ENCODE measurements at places on chromosomes 5 and 9.

DNA sequence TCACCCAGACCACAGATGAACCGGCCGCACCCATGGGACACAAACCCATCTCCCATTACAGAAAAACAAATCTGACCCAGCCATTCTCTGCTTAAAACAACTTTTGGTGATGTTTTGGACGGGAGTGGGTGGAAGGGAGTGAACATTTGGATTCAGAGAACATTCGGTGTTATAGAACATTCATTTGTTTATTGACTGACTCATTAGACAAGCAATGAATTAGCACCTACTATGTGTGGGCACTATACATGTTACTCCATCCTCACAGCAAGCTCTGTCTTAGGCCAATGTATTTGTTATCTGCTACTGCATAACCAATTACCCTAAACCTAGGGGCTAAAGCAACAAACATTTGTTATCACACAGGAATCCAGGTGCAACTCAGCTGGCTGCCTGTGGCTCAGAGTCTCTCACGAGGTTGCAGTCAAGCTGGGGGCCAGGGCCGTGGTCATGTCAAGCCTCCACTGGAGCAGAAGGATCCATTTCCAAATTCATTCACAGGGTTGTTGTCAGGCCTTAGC is 5.1 kb upstream of the ERGIC1 start:
- no peak for DNase-seq

DNA sequence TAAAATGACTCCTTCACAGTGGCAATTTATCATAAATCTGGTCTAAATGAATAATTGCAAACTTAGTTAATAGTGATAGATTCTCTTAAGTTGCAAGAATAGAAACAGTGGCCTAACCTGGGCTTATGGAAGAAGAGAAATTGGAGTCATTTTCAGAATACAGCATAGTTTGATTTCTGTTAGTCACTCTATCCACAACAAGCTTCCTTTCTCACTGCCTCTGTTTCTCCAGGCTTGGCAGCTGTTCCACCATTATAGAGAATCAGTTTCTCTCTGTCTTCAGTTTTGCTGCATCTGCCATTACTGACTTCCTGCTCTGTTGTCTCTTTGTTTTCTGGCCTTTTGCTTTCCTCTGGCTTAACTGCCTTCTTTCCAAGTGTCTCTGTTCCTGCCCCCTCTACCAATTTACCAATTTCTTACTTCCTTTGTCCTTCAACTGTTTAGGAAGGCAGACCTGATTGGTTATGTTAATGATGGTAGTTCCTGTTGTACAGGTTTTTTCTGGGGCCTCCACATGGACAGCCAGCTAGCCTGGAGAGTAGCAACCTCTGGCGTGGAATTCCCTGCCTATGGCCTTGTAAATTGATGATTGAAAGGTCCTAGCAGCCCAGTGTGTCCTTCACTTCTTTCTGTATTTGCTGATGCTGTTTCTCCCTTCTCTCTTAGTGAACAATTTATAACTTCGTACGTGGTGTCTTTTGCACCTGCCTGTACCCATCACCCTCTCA is 75.9 kb upstream of the RASGRF2 start:
- DNase-seq: no peak

DNA sequence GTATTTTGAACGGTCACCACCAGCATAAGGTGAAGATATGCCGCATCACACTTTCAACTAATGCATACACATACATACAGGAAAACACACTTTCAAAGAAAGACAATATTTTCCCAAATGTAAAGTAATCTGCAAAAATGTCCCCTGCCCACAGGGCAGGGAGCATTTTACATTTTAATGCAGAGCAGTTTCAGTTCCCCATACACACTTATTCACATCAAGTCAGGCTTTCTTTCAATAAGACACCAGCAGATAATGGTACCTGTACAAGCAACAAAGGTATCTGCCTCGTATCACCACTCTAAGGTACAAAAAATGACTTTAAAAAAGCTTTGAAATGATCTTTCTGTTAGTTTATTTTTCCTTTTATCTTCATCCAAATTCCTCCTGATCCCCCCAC is 247.1 kb upstream of the CCNG1 start:
- DNase-seq: no peak

DNA sequence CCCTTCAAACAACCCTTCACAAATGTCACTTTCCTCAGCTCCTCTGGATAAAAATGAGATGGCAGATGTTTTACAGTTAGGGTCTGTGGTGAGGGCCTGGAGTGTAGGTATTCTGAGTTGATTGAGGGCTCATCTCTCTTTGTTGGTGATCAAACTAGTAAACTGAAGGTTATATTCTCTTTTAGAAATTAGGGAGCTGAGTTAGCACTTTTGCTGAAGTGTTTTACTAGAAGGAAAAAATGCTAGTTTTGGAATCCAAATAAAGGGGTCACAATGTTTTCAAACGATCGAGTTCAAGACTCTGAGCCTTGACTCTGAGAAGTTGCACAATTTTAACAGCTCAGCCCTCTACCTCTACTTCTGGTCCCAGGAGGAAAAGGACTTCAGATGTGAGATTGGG is 23.4 kb downstream of the RHOBTB3 start:
- DNase-seq: no peak

DNA sequence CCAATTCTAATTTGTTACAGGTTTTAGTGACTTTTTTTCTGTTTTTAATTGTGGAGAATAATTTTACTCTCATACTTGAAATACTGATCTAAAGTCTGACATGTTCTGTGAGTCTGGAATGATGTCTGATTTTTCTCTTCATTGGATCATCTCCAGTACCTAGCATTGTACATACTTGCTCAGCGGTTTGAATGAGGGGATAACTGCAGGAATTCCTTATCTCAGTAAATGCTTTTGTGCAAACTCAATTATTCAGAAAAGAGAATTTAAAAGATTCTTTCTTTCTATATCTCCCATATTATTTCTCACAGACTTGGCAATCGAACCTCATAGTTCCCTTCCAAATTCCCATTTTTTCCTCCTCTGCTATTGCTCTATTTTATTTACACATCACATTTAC is 397.9 kb upstream of the SGCD start:
- DNase-seq: no peak

GRCh38 chr5:103133231-103133630 is 13.1 kb downstream of the PPIP5K2 start:
- DNase-seq: no peak
